Suprapubic skin (tissue), 4 donors: ENCODE measurements at places on chromosomes 7 and 10. TPM values are rescaled to one million over a fixed set of nuclear protein-coding genes. Genes with fewer than 3 reads are reported as not detected.

The STRIP2 gene
- 0.23 TPM for total RNA-seq

The AOC1 gene
- total RNA-seq = 2.7 TPM

The MMP21 gene
- 0.48 TPM for total RNA-seq

The ZNF282 gene
- total RNA-seq = 28.6 TPM
